Thoracic aorta (tissue), 2 donors: ENCODE measurements at places on chromosomes 4 and X. TPM values are rescaled to one million over a fixed set of nuclear protein-coding genes. Genes with fewer than 3 reads are reported as not detected.
A peak's percentile ranks its signal among the peaks of the same experiment; 100 is the strongest.

DNA sequence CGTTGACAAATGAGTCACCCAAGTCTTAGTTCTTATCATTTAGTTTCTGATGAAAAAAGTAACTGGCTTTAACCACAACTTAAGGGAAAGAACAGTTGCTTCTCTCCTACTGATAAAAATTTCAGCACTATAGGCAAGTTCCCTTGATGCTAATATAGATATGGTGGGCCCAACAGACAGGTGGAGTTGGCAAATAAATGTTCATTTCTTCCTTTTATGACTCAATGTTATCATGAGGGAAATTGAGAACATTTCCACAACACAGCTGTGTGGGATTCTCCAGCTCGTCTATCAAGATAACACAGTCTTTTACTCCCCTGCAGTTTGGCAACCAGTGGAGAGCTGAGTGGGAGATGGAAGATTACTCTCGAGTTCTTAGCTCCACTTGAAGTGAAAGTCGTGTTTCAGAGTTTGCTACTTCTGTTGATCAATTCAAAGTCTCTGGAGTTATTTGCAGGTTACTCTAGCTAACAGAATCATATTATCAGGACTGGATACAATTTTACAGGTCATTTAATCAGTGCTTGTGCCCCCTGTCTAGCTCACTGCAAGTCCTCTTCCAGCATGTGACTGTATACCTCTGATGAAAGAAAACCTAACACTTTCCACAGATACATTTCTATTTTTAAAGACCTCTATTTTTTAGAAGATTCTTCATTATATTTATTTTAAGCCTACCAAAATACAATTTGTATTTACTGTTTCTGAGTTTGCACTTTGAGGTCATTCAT lies 270.6 kb upstream of the GK2 start:
- no peaks in the 10 kb centered on the region for H3K36me3 ChIP-seq
- H3K27me3 ChIP-seq, result no peaks in the 10 kb centered on the region
- DNase-seq, result no peak
- no peak overlapping the region for H3K4me3 ChIP-seq
- no peak overlapping the region for H3K27ac ChIP-seq

GRCh38 chrX:71922686-71923085 lies 12.0 kb downstream of the NHSL2 start:
- no peak overlapping the region for H3K27ac ChIP-seq
- H3K36me3 ChIP-seq, result no peaks in the 10 kb centered on the region
- DNase-seq, result no peak
- no peak overlapping the region for H3K4me3 ChIP-seq

GRCh38 chrX:10014462-10015354 lies 47.5 kb downstream of the CLDN34 start:
- H3K36me3 ChIP-seq, result no peaks in the 10 kb centered on the region
- peak overlapping the region; percentile 80 for H3K4me3 ChIP-seq
- peaks cover 7% of the 10 kb centered on the region for H3K4me1 ChIP-seq
- H3K27ac ChIP-seq, result peak overlapping the region; percentile 74
- peak; percentile 23 for DNase-seq
- H3K27me3 ChIP-seq, result no peaks in the 10 kb centered on the region

PAGE2 gene
- not detected for total RNA-seq

DNA sequence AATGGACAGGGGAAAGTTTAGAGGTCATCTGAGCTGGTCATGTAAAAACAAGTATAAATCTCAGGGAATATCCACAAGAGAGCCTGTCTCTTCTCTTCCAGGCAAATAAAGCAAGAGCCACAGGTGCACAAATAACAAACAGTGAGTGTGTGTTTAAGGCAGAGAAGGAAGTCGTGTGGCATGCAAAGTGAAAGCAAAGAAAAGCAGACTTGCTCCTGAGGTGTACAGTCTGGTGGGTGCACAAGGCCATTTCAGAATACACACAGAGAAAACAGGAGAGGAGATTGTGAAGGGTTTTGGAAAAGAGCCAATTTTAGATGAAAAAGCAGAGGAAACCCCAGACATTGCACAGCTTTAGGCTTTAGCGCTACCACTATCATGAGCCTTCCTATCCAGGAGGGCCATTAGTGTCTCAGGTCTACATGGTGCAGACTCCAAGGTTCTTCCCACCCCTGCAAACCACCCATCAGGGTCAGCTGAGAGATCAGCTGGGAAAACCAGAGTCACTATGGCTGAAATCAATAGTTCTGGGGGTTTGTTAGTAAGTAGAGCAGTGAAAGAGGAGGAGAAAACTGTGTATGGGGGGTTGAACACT lies 355.8 kb downstream of the KLHL4 start:
- DNase-seq, result no peak
- H3K27ac ChIP-seq, result no peak overlapping the region
- no peak overlapping the region for H3K4me3 ChIP-seq
- no peaks in the 10 kb centered on the region for H3K4me1 ChIP-seq
- no peaks in the 10 kb centered on the region for H3K36me3 ChIP-seq
- H3K27me3 ChIP-seq, result no peaks in the 10 kb centered on the region

DNA sequence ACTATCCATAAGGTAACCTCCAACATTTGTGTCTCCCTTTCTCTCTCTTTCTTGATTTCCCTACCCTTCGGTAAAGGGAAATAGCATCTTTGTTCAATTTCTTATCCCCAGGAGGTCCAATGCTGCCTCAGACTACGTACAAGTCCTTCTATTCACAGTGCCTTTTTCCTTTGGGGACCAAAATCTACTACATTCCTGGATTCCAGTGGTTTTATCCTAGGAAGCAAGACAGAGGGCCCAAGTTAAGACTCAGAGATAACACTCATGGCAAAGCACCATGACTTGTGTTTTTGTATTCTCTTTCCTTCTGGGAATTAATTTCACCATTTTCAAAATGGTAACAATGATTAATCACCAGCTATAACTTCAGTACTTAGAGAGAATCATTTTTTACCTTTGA lies 10.6 kb downstream of the G3BP2 start:
- H3K36me3 ChIP-seq, result peaks cover 4% of the 10 kb centered on the region
- H3K4me1 ChIP-seq, result peaks cover 8% of the 10 kb centered on the region
- H3K27ac ChIP-seq, result no peak overlapping the region
- H3K4me3 ChIP-seq, result no peak overlapping the region

NKRF gene
- 3.8 TPM for total RNA-seq

DNA sequence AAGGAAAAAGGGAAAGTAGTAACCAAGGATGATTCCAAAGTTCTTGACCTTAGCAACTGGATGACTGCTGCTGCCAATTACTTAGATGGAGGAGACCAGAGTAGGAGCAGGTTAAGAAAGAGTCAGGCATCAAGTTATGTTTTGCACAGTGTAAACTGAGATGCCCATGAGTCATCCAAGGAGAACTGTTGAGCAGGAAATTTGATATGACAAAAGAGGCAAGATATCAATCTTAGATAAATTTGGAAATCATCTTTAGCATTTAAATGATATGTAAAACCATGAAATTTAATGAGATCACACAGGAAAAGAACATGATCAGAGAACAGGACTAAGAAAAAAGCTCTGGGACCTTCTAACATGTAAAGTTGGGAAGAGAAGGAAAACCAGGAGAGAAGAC lies 361.3 kb downstream of the OPHN1 start:
- no peaks in the 10 kb centered on the region for H3K27me3 ChIP-seq
- no peak overlapping the region for H3K27ac ChIP-seq
- H3K4me3 ChIP-seq, result no peak overlapping the region
- DNase-seq, result no peak

DNA sequence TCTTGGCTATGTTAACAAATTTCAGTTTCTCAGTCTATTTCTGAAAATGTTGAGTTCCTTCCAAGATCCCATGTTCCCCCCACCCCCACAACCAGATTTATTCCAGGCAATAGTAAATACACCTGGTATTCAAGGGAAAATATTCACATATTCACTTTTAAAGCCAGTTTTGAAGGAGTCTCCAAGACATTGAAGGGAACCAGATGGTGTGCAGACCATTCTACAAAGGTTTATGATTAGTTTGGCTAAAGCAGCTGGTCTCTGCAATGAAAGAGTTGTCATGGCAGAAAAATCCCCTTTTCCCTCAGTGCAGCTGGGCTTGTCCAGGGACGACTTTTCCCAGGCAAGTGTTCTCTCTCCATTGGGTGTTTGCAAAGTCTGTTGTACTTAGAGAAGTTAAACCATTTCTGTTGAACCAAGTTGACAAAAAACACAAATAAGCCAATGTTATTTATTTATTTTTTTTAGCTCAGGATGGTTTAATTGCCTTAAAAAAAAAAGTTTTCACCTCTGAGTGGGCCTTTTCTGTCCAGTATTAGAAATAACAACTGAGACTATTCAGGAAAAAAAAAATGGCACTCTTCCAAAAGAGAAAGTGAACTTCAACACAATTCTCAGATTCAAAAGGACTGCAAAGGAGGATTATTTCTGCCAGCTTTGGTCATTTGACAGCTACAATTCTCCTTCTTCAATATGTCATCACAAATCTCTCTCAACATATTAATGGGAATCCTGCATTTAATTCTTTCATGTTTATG lies 410.6 kb downstream of the IL1RAPL1 start:
- H3K36me3 ChIP-seq, result no peaks in the 10 kb centered on the region
- no peaks in the 10 kb centered on the region for H3K4me1 ChIP-seq
- no peaks in the 10 kb centered on the region for H3K27me3 ChIP-seq
- no peak overlapping the region for H3K4me3 ChIP-seq
- no peak overlapping the region for H3K27ac ChIP-seq

HTN3 gene
- not detected for total RNA-seq

- no peak overlapping the region for H3K4me3 ChIP-seq
- H3K36me3 ChIP-seq, result no peaks in the 10 kb centered on the region
- no peaks in the 10 kb centered on the region for H3K27me3 ChIP-seq
- no peaks in the 10 kb centered on the region for H3K4me1 ChIP-seq
- H3K27ac ChIP-seq, result no peak overlapping the region
These were observed 50.1 kb downstream of the CRLF2 start for GRCh38 chrX:1162119-1162916.

DNA sequence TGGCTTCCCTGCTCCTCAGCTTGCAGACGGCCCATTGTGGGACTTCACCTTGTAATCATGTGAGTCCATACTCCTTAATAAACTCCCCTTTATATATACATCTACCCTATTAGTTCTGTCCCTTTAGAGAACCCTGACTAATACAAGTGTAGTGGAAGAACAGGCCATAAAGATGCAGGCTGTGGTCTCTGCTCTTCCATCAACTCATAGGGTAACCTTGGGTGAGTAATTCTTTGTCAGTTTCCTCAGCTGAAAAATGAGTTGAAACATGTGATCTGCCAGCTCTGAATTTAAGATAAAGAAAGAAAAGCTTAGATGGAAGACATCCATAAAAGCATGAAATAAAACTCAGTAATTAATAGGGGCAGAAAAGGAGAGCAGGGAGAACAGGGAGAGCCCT lies 103.6 kb downstream of the ENOX2 start:
- H3K27ac ChIP-seq, result no peak overlapping the region
- H3K4me1 ChIP-seq, result no peaks in the 10 kb centered on the region
- no peaks in the 10 kb centered on the region for H3K36me3 ChIP-seq
- no peaks in the 10 kb centered on the region for H3K27me3 ChIP-seq

SLC9A7 gene
- 12.2 TPM for total RNA-seq

- no peak for DNase-seq
- H3K4me3 ChIP-seq, result no peak overlapping the region
- no peaks in the 10 kb centered on the region for H3K36me3 ChIP-seq
- H3K27me3 ChIP-seq, result no peaks in the 10 kb centered on the region
These were observed 388.2 kb downstream of the OPHN1 start for GRCh38 chrX:68045008-68045577.

- H3K27me3 ChIP-seq, result no peaks in the 10 kb centered on the region
- DNase-seq, result peak; percentile 43
- no peak overlapping the region for H3K4me3 ChIP-seq
- no peaks in the 10 kb centered on the region for H3K36me3 ChIP-seq
- H3K27ac ChIP-seq, result no peak overlapping the region
- H3K4me1 ChIP-seq, result no peaks in the 10 kb centered on the region
These were observed 31.6 kb upstream of the CT47C1 start for GRCh38 chrX:119041175-119041574.

COL25A1 gene
- 0.81 TPM for total RNA-seq

DNA sequence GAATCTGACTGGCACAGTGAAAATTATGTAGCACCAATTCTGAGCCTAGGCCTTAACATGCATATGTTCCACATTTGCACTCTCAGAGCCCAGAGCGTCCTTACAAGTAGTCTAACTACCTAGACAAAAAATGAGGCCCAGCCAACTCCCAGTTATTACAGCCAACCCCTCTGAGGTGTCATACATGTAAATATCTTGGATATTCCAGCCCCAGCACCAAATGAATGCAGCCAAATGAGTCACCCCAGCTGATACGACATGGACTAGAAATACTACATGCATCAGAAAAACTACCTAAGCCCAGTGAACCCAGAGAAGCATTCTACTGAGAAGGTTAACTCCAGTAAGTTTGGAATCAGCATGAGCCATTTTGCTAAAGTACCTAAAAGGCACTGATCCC lies 145.1 kb downstream of the STPG2 start:
- no peaks in the 10 kb centered on the region for H3K27me3 ChIP-seq
- no peaks in the 10 kb centered on the region for H3K36me3 ChIP-seq
- H3K4me1 ChIP-seq, result no peaks in the 10 kb centered on the region
- no peak for DNase-seq
- no peak overlapping the region for H3K27ac ChIP-seq

DNA sequence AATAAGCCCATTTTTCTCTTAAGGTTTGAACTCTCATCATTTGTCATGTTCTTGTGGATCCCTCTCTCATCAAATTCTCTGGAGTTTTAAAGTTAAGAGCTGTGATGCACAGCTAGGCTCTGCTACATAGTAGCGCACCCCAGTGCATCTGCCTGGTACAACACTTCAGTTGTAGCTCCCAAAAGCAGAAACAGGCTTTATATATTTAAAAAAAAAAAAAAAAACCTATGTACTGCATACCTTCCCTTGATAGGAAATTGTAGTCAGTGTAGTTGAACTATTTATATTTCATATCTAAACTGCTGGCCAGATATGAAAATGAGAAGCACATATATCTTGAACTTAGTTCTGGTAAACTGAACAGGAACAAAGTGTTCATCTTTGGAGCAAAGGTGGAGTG lies 131.4 kb downstream of the KLHL13 start:
- no peak for DNase-seq
- H3K4me3 ChIP-seq, result no peak overlapping the region
- H3K36me3 ChIP-seq, result no peaks in the 10 kb centered on the region
- H3K4me1 ChIP-seq, result no peaks in the 10 kb centered on the region

POU3F4 gene
- not detected for total RNA-seq

- no peaks in the 10 kb centered on the region for H3K27me3 ChIP-seq
- no peaks in the 10 kb centered on the region for H3K4me1 ChIP-seq
- H3K27ac ChIP-seq, result no peak overlapping the region
- no peak overlapping the region for H3K4me3 ChIP-seq
These were observed 92.7 kb downstream of the NAP1L3 start for GRCh38 chrX:93580634-93581033.

DNA sequence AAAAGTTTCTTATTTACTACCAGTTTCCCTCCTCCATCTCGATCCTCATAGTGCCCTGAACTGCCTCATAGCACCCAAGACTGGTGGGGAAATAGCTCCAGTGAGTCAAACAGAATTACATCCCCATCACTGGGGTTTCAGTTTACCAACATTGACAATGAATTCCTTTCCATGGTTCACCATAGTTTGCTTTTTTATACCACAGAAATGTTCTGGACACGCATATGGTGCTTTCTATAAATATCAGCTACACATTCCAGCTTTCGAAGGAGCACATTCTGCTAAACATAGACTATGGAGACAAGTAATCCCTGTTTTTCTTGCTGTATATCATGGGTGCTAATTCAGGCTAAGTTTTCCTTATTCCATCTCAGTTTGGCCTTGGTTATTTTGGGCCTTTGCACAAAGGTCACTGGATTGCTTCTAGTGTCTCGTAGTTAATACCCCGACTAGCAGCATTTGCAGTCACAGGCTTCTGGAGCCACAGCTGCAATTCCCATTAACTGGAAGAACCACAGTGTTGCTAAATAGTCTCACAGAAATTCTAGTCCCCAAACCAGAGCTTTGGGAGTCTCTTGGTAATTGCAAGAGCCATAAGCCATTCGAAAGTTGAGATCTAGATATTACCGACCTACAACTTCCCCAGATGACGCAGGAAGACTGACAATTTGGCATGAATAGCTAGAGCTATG lies 53.4 kb upstream of the TRPC3 start:
- peak overlapping the region; percentile 10 for H3K4me3 ChIP-seq
- peaks cover 14% of the 10 kb centered on the region for H3K4me1 ChIP-seq
- H3K27ac ChIP-seq, result no peak overlapping the region
- no peaks in the 10 kb centered on the region for H3K36me3 ChIP-seq
- no peak for DNase-seq

TTC29 gene
- not detected for total RNA-seq
